HEK293T (cell line): ENCODE measurements at places on chromosomes 16 and 17.

DNA sequence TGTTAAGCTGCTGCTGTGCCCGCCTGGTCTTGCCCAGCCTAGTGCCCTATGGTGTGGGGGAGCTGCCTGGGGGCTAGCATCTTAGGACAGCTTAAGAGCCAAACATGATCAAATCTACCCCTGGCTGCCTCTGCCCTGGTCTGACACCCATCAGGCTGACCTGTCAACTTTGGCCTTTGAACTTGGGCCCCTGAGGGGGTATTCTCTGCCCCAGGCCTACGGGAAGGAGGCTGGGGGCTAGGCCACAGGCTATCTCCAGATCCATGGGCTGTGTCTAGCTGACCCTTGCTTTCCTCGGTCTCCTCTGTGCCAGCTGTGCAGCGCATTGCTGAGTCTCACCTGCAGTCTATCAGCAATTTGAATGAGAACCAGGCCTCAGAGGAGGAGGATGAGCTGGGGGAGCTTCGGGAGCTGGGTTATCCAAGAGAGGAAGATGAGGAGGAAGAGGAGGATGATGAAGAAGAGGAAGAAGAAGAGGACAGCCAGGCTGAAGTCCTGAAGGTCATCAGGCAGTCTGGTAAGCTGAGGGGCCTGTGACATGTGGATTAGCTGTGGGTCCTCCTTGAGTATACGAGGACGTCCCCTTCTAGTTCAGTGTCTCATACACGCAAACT is 3.3 kb upstream of the STARD3 start:
- no peak for DNase-seq

DNA sequence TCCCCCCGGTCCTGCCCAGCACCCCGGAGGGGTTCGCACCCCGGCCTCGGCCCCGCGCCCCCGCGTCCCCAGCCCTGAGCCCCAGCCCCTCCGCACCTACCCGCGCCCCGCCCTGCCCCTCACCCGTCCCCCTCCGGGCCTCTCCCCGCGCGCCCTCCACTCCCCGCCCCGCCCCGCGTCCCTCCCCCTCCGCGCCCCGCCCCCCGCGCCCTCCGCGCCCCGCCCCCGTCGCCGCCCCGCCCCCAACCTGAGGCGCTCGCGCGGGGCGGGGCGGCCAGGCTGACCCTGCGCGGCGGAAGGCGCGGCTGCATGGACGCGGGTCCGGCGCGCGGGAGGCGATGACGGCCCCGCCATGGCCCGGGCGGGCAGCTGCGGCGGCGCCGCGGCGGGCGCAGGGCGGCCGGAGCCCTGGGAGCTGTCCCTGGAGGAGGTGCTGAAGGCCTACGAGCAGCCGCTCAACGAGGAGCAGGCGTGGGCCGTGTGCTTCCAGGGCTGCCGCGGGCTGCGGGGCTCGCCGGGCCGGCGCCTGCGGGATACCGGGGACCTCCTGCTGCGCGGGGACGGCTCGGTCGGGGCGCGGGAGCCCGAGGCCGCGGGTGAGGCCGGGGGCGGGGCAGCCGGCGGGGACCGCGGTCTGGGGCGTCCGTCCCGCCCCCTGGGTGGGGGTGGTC is at the start of gene SPIRE2:
SPIRE2 (plus strand) TSS at position 277 of the 671 bp plus-strand sequence; CDS start at position 353, 76 bp downstream.
- DNase-seq: peak; percentile 77

DNA sequence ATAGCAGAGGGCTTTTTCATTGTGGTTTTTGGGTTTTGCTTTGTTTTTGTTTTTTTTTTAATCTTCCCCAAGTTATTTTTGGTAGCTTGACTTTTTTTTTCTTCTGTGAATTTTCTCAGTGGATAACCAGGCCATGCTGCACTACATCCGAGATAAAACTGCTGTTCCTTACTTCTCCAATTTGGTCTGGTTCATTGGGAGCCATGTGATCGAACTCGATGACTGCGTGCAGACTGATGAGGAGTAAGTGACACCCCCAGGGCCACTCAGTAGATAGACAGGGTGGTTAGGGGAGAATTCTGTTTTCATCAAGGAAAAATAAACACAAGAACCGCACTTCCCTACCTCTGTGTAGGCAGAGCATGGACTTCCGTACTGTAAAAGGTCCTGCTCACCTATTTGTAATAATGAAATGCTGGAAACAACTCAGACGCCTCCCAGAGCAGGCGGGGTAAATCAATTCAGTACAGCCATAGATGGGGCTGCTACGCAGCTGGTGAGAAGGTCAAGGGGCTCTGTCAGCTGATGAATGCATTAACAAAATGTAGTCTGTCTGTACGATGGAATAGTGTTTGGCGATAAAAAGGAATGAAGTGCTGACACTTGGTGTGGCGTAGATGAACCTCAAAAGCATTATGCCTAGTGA is 28.6 kb downstream of the CLEC16A start:
- no peak for DNase-seq

GRCh38 chr16:50190292-50190691 is 37.2 kb downstream of the TENT4B start:
- DNase-seq: no peak

GRCh38 chr17:17533901-17534441 is 37.8 kb upstream of the RASD1 start:
- no peak for DNase-seq

GRCh38 chr16:22023505-22023904 is 15.6 kb downstream of the MOSMO start:
- DNase-seq: no peak

DNA sequence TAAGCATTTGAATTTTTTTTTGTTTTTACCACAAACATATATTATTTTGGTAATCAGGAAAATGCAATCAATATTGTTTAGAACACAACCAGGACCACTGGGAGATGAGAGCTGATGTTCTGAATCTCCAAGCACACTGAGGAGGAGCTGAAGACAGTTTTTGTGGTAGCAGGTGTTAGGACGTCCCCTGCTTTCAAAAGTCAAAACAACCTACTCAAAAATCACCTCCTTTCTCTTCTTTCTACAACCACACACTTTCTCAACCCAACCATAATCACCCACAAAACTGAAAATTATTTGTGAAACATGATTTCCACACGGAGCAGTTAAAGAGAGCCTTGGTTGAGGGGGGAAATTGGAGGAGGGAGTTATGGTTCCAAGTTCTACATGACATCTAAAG is 26.7 kb upstream of the CFAP20 start:
- no peak for DNase-seq

DNA sequence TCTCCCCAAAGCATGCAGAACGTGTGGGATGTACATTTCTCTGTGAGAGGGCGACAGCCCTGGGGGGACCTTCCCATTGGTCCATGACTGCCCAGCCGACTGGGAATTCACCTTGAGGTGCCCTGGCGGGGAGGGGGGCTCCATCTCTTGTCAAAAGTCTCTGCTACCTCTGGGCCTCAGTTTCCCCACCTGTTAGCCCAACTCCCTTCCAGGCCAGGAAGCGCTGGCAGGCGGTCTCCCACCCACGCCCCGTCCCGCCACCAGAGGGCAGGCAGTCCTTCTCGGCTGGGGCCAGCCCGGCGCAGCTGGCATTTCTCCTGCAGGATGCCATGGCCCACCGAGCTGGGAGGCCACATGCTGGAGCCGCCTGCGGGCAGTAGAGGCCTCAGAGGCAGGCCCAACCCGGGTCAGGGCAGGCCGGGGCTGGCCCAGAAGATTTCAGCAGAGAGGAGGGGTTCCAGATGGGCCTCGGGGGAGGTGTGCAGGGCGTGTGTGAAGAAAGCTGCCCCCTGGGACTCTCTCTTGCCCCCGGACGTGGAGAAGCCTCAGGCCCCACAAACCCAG is 16.6 kb downstream of the CD7 start:
- peak; percentile 73 for DNase-seq

- DNase-seq: peak; percentile 63
Observed at GRCh38 chr17:39231591-39232551, 6.1 kb upstream of the STAC2 start.

DNA sequence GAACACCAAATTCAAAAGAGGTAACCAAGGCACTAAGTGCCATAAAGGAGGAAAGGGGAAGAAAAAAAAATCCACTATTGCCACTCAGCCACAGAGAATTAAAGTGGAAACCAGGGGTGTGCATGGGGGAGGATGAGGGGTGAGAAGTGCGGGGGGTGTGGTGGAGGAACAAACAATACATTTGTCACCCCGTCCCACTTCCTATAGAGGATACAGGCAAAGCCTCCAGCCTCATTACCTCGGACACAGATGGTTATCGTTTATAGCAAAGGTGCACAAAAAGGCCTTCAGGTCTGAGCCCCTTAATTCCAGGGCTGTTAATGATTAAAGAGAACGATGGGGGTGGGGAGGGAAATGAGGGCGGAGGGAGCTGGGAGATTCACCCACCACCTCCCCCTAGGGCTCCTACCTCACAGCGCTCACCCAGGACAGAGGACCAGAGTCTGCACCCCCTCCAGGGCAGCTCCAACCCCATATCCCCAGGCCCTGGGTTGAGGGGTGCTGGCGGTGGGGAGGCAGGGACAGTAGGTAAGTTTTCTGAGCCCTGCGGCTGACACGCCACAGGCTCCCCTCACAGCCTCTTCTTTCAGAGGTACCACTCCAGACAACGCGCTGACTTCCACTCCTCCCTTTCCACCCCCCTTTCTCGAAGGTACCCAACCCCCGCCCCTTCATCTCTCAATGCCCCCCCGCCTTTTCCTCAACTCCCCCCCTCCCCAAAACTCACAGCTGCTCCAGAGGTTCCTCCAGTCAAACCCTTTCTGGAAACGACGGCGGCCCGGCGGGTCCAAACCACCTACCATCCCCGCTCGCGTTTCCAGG is 470 bp downstream of the DCUN1D3 start:
- peak; percentile 15 for DNase-seq

GRCh38 chr17:44778656-44779210 is 19.9 kb downstream of the ADAM11 start:
- DNase-seq: no peak

GRCh38 chr17:64635647-64636305 is 26.3 kb downstream of the SMURF2 start:
- DNase-seq: no peak

GRCh38 chr16:35186045-35186759 is 1726.8 kb downstream of the TP53TG3F start:
- no peak for DNase-seq
